ENCODE measurements at places on chromosomes 2 and 18. TPM values are rescaled to one million over a fixed set of nuclear protein-coding genes. Genes with fewer than 3 reads are reported as not detected.

- no peak overlapping the region for H3K27ac ChIP-seq
- no peak overlapping the region for H3K4me3 ChIP-seq
- ATAC-seq, result no peak
- no peaks in the 10 kb centered on the region for H3K4me1 ChIP-seq
Measured at GRCh38 chr2:159807183-159808031, 9.4 kb upstream of the CD302 start.

Gene ALPP
- total RNA-seq, result not detected

DNA sequence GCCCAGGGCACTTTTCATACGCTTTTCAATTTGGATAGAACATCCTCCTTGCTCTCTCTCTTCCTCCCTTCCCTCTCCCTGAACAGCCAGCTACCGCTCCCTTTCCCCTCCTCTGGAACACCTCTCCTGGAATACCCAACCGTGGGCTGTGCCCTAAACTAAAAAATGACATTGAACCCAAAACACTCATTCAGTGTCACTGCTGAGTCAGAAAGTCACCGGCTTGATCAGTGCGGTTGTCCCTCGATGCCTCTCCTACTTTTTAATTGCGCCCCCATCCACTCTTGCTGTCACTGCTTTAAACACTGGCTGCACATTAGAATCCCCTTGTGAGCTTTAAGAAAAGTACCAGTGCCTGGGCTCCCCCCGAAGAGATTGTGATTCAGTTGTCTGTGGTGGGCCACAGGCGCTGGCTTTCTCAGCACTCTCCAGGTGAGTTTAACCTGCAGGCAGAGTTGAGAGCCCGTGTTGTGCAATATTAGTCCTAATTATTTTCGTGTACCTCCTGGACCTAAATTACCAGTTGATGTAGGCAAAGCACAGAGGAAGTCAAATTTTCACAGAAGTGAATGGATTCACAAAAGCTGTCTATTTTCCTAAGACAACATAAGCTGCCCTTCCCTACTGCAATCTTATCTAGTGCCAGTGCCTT is 302.0 kb downstream of the PRKCE start:
- no peaks in the 10 kb centered on the region for H3K36me3 ChIP-seq
- no peak overlapping the region for H3K4me3 ChIP-seq
- ATAC-seq, result no peak
- no peak overlapping the region for H3K27ac ChIP-seq
- no peaks in the 10 kb centered on the region for H3K27me3 ChIP-seq
- H3K4me1 ChIP-seq, result no peaks in the 10 kb centered on the region

GRCh38 chr2:188415754-188416083 is 124.0 kb downstream of the GULP1 start:
- no peaks in the 10 kb centered on the region for H3K27me3 ChIP-seq
- no peak overlapping the region for H3K4me3 ChIP-seq
- ATAC-seq, result no peak
- no peaks in the 10 kb centered on the region for H3K36me3 ChIP-seq

GRCh38 chr2:64213532-64214275 is 69.5 kb upstream of the PELI1 start:
- H3K4me1 ChIP-seq, result peaks cover 38% of the 10 kb centered on the region
- peak; percentile 17 for ATAC-seq
- peak overlapping the region; percentile 99 for H3K27ac ChIP-seq
- peak overlapping the region; percentile 89 for H3K4me3 ChIP-seq
- peaks cover 19% of the 10 kb centered on the region for H3K36me3 ChIP-seq

DNA sequence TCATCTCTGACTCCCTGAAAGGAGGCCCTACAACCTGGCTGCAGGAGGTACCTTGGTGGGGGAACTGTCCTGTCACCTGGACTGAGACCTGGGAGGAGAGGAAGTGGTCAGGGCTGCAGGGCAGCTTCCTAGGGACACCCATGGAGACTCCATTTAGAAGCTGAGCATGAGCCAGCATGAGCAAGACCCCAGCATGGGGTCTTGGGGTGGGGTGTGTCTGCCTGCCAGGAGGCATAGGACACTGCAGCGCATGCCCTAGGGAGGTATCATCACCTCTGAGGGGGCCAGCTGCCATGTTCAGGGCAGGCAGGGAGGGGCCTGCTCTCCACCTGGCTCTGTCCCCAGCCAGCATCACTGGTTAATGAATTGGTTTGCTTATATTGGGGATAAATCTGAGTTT is 249.7 kb downstream of the CELF4 start:
- no peaks in the 10 kb centered on the region for H3K4me1 ChIP-seq
- H3K27me3 ChIP-seq, result no peaks in the 10 kb centered on the region
- no peak overlapping the region for H3K27ac ChIP-seq
- no peaks in the 10 kb centered on the region for H3K36me3 ChIP-seq
- no peak for ATAC-seq

Gene NEU4
- total RNA-seq, result 9.8 TPM

- H3K27me3 ChIP-seq, result no peaks in the 10 kb centered on the region
- ATAC-seq, result peak; percentile 25
- peaks cover 70% of the 10 kb centered on the region for H3K36me3 ChIP-seq
- peak overlapping the region; percentile 99 for H3K27ac ChIP-seq
- peak overlapping the region; percentile 93 for H3K4me3 ChIP-seq
Measured at GRCh38 chr18:74499633-74500032, 3.5 kb downstream of the CNDP2 start.

DNA sequence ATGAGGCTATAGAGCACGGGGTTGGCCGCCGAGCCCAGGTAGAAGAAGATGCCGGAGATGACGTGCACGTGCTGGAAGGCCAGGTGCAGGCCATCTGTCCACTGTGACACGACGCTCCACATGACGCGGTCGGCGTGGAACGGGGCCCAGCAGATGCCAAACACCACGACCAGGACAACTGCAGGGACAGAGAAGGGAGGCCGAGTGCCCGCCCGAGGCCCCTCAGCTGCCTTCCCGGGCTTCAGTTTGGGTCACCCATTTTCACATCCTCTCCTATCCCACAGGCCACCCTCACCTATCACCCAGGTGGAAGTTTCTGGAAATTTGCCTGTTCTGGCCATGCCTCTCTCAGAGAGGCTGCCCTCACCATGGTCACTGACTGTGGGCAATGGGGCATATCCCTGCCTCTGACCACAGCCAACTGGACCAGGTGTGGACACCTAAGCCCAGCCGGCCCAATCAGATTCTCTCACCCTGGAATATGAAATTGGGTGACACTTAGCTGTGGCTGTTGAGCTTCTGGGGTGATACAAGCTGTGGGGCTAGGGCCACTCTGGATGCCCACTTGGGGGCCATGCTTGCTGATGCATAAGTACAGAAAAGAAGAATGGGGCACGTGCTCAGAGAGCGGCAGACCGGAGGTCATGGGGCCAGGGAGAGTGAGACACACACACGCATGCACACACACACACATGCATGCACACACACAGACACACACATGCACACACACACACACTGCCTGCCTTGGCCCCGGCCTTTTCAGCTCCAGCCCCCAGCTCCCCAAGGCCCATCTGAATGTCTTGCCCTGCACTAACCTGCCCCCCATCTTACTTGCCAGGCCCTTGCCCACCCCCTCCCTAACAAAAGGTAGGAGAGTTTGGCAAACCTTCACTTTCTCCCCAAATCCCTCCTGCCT is 4.7 kb downstream of the NMUR1 start:
- no peaks in the 10 kb centered on the region for H3K27me3 ChIP-seq
- no peak for ATAC-seq
- H3K4me1 ChIP-seq, result peaks cover 5% of the 10 kb centered on the region
- no peak overlapping the region for H3K27ac ChIP-seq
- H3K4me3 ChIP-seq, result no peak overlapping the region
- no peaks in the 10 kb centered on the region for H3K36me3 ChIP-seq
